ENCODE measurements at places on chromosomes 13 and 19.

DNA sequence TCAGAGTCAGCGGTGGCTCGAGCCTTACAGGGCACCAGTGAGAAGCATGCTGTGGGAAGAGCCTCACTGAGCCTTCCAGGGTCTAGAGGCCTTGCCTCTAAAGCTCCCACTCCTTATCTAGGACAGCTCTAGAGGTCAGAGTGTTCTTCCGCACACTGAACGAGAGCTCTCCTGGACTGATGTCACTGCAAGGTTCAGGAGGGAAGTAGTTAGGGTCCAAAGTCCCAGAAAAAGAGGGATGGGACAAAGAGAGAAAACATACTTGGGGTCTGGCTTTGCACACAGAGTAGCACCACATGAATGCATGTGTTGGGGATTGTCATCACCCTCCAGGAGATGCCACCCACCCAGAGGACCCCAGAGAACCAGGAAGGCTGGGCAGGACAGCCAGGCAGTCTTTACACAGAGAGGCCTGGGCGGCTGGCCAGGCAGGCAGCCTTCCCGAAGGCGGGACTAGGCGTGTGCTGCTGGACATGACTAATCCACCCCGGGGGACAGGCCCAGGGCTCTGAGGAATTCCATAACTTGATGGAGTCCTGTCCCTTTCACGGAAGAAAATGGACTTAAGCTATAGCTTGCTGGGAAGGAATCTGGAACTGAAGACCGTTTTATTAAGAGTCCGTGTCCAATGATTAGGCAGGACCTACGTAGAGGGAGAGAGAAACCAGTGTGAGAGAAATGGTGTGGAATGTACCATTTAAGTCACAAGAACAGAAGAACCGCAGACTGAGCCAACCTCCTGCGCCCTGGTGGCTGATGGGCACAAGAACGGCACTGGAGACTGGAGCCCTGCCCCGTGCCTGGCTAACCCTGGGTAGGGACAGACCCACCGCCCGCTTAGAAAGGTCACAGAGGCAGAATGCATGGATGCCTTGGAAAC lies 16.6 kb upstream of the EPHX3 start:
- peak; percentile 98 for DNase-seq

DNA sequence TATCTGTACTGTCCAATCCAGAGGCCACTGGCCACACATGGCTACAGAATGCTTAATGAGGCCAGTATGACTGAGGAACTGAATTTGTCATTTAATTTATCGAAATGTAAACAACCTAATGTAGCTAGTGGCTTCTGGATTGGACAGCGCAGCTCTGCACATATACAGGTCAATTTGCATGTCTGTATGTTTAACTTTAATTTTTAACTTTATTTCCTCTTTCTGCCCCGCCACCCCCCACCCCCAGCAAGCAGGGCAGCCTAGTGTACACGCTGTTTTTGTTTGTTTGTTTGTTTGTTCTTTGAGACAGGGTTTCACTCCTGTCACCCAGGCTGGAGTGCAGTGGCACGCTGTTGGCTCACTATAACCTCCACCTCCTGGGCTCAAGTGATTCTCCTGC lies 15.5 kb downstream of the ZSWIM9 start:
- no peak for DNase-seq

GRCh38 chr13:106595625-106596024 lies 27.7 kb upstream of the ARGLU1 start:
- no peak for DNase-seq

GRCh38 chr13:103145442-103145841 lies 79.2 kb upstream of the SLC10A2 start:
- DNase-seq = no peak

- no peak for DNase-seq
Observed at GRCh38 chr13:56700324-56700723, 440.4 kb upstream of the PRR20A start.

DNA sequence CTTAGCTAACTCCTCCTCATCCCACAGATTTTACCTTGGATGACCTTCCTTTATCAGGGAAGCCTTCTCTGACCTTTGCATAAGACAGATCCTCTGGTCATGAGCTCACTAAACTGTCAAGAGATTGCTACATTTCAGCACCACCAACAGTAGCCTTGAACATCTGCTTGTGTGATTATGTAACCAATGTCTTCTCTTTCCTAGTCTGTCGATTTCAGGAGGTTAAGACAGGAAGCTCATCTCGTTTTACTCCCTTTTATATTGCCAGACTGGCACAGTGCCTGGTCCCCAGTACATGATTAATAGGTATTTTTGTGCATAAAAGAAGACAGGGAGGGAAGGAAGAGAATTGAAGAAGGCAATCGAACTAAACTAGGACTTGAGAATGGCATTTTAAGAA lies 1697.7 kb downstream of the EFNB2 start:
- no peak for DNase-seq

DNA sequence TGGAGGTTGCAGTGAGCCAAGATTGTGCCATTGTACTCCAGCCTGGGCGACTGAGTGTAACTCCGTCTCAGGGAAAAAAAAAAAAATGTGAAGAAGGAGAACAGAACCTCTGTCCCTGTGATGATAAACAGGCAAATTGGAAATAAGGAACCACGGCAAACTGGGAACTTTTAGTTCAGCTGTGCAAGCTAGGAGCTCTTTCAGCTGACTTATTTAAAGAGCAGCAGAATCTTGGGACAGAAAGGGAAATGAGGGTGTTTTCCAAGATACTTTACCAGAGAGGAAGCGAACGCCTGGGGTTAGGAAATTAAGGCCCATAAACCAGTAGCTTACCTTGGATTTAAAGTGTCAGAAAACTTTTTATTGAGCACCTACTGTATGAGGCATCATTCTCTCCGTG lies 3.0 kb upstream of the UPF1 start:
- DNase-seq = no peak

- no peak for DNase-seq
Observed at GRCh38 chr13:111312944-111313590, 7.4 kb upstream of the TEX29 start.

- peak; percentile 46 for DNase-seq
Observed at GRCh38 chr13:50365408-50366391, 350.5 kb downstream of the KCNRG start.
